T-helper 17 cell (primary cell): ENCODE measurements at places on chromosomes 6 and 20. TPM values are rescaled to one million over a fixed set of nuclear protein-coding genes. Genes with fewer than 3 reads are reported as not detected.

- H3K27me3 ChIP-seq: no peaks in the 10 kb centered on the region
- H3K4me1 ChIP-seq: no peaks in the 10 kb centered on the region
- no peak overlapping the region for H3K4me3 ChIP-seq
- H3K36me3 ChIP-seq: peaks cover 8% of the 10 kb centered on the region
- no peak for DNase-seq
Measured at GRCh38 chr6:20877008-20877937, 343.0 kb downstream of the CDKAL1 start.

- no peak overlapping the region for H3K4me3 ChIP-seq
- peaks cover 4% of the 10 kb centered on the region for H3K4me1 ChIP-seq
- no peak overlapping the region for H3K27ac ChIP-seq
- peaks cover 13% of the 10 kb centered on the region for H3K27me3 ChIP-seq
Measured at GRCh38 chr6:79157961-79158644, 76.4 kb downstream of the HMGN3 start.

- DNase-seq: no peak
- H3K27me3 ChIP-seq: no peaks in the 10 kb centered on the region
- no peaks in the 10 kb centered on the region for H3K36me3 ChIP-seq
- H3K4me3 ChIP-seq: no peak overlapping the region
Measured at GRCh38 chr6:81547149-81547548, 205.3 kb downstream of the TENT5A start.

DNA sequence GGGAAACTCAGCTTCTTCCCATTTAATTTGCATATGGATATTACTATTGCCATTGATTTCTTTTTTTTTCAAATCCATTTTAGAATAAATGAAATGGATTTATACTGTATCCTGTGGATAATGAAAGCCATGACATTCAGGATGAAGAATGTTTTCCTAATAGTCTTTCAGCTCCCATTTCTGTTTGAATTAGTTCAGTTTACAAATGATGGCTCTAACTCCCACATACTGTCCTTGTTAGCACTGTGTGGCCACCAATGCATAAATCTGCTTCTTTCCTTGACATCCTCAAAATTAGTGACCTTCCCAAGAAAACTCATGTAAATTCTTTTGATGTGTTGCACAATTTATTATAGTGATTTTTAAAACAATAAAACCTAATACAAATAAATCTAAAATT, 693.2 kb upstream of the GJE1 start:
- H3K27ac ChIP-seq: no peak overlapping the region
- no peaks in the 10 kb centered on the region for H3K4me1 ChIP-seq
- H3K36me3 ChIP-seq: no peaks in the 10 kb centered on the region
- no peak overlapping the region for H3K4me3 ChIP-seq

GRCh38 chr6:164291224-164291623, 876.7 kb downstream of the QKI start:
- H3K27ac ChIP-seq: no peak overlapping the region
- no peaks in the 10 kb centered on the region for H3K27me3 ChIP-seq
- DNase-seq: no peak

GRCh38 chr6:6725468-6726209, 137.1 kb downstream of the LY86 start:
- DNase-seq: no peak
- peaks cover 68% of the 10 kb centered on the region for H3K27me3 ChIP-seq
- peak overlapping the region; percentile 49 for H3K4me3 ChIP-seq

GRCh38 chr6:73728548-73729205, 32.7 kb downstream of the CD109 start:
- peaks cover 4% of the 10 kb centered on the region for H3K36me3 ChIP-seq
- no peak overlapping the region for H3K4me3 ChIP-seq
- H3K4me1 ChIP-seq: peaks cover 11% of the 10 kb centered on the region
- peaks cover 14% of the 10 kb centered on the region for H3K27me3 ChIP-seq

Gene ADGRG6
- 0.25 TPM for total RNA-seq

Gene TINAG
- not detected for total RNA-seq

GRCh38 chr6:153564803-153565202, 433.7 kb upstream of the RGS17 start:
- no peaks in the 10 kb centered on the region for H3K36me3 ChIP-seq
- no peaks in the 10 kb centered on the region for H3K27me3 ChIP-seq
- no peak overlapping the region for H3K4me3 ChIP-seq

Gene SLC24A3
- 6.1 TPM for total RNA-seq

Gene OARD1
- 29.2 TPM for total RNA-seq

Gene C6orf52
- not detected for total RNA-seq
